ENCODE measurements at places on chromosomes 5 and 9. TPM values are rescaled to one million over a fixed set of nuclear protein-coding genes. Genes with fewer than 3 reads are reported as not detected.

TAF1L gene
- total RNA-seq: not detected

CCL19 gene
- total RNA-seq: 0.82 TPM

C9orf85 gene
- total RNA-seq: 9.1 TPM

DNA sequence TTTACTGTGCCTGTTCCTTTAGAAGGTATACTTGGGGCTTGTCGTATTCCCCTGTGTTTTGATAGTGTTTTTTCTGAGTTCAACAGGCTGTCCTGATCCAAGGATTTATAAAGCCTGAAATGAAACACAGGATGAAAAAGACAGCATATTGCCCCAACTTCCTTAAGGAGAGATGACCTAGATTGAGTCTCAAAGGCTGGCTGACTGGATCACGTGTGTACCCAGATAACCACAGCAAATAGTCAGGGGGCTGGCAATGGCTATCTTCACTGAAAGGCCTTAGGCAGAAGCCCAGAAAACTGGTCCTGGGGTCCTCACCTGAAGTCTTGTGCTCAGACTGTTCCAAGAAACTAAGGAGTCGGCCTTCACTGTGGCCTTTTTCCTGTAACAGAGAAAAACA, 7.7 kb upstream of the HK3 start:
- DNase-seq: no peak

SHOC1 gene
- total RNA-seq: not detected

DNA sequence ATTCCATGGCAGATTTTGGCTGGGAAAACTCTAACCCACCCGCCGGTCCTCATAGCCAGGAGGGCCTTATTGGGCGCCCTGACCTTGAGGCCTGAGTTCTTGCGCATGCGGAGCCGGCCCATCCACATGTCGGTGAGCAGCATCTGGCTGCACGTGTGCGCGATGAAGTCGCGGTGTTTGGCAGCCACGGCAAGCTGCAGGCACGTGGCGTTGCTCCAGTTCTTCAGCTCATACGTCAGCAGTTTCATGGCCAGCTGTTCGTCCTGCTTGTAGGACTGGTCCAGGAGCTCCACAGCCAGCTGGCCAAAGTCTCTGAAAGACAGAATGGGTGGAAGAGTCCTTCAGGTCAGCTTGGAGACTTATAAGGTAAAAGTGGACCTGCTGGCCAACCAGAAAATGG, 204.3 kb upstream of the KLF9 start:
- no peak for DNase-seq

GRCh38 chr5:111961862-111962261, 204.9 kb upstream of the NREP start:
- no peak for DNase-seq

PCDHGA4 gene
- 0.08 TPM for total RNA-seq

C9orf153 gene
- 0.73 TPM for total RNA-seq

GRCh38 chr9:106897236-106897635, 34.3 kb downstream of the ZNF462 start:
- DNase-seq: no peak

DNA sequence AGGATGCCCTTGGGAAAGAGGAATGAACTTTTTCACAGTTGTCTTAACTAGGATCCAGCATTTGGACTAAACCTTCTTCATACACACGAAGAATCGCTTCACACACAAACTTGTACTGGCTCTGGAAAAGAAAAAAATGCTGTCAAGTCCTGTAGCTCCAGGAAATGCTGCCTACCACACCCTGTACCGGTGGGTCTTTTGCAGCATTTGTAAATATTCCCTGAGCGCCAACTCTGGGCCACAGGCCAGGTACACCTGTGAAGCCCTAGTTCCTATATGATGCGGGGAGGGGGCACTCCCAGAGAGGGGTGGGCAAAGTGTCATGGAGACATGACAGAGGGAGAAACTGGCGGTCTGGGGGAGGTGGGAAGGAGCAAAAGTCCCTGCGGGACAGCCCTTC, 58.7 kb upstream of the EPB41L4B start:
- DNase-seq: no peak

ANGPTL2 gene
- total RNA-seq: not detected

IGIP gene
- total RNA-seq: 1.8 TPM
